ENCODE measurements at places on chromosomes 1 and 21.

DNA sequence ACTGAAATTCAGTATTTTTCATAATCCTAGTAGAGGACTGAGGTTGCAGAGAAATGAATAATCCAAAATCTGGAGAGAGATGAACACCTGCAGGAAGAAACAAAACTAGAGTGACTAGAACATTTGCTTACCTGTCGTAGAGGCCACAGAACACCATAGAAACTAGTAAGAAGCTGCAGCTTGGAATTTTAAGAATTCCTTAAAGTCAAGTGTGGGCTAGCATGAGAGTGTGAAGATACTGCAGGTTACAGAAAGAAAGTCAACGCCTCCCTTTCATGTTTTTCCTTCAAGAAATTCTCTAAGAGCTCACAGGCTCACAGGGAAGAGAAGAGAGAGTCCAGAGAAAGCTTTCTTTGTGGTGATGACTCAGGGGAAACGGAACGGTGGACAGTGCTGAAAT lies 633.7 kb downstream of the LRRIQ3 start:
- no peak for DNase-seq

DNA sequence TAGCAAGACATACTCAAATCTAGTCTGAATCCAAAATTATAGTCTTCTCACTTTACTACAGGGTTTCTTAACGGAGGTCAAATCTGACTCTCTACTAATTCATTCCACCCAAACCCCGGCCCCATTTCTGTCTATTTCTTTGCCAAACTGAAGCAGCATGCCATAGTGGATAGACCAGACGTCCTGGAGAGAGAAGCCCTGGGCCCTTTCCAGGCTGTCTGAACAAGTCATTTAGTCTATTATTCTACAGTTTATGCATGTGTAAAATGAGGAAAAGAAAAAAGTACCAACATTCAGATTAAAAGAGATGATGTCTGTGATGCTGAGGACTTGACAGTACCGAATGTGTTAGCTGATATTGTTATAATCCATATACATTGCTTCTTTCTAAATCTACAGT lies 95.0 kb downstream of the GDAP2 start:
- DNase-seq, result no peak

- no peak for DNase-seq
Measured at GRCh38 chr1:63316984-63317816, 5.2 kb upstream of the FOXD3 start.

DNA sequence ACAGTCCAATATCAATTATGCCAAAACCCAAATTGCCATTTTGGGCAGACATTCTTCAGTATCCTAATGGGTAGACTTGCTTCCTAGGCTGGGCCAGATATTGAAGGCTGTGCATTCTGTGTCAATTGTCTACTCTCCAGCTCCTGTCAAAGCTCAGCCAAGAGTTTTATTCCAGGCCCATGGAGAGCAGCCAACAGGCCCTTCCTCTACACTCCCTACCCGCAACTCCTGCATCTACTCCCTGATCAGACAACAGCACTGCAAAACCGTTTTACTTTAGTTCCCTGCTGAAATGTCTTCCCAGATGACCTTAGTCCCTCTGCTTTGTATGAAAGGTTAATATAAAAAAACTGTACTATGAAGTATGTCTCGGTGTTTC lies 6.6 kb upstream of the ADORA3 start:
- DNase-seq, result no peak

DNA sequence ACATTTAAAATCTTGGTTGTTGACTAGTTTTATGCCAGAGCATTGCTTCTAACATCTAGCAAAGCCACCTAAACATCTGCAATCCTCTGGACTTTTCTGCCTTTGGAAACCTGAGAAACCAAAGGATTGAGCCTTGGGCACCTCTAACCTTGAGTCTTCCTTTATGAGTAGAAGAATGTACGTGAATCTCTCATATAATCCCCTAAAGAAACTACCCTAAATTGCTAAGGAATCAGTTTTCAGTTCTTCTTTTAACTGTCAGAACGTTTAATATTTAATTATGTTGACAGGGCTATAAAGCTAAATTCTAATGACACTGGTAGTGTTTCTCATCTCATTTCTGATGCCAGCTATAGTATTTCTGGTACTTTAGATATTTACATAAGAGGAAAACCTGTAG lies 997.3 kb downstream of the AMY1C start:
- DNase-seq, result no peak

GRCh38 chr1:170803711-170804110 lies 131.6 kb upstream of the MROH9 start:
- no peak for DNase-seq

DNA sequence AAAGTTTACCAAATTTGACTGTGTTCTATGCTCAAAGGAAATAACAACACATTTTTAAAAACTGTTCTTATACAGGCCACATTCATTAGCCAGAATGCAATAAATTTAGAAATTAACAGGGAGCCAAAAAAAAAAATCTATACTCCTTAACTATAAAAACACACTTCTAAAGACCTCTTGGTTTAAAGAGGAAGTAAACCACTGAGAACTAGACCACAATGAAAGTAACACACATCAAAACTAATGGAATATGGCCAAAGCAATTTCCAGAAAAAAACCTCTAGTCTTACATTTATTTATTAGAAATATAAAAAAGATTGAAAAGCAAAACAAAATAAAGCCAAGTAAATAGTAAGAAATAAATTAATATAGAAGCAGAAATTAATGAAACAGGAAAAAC lies 48.9 kb upstream of the GADD45A start:
- no peak for DNase-seq

DNA sequence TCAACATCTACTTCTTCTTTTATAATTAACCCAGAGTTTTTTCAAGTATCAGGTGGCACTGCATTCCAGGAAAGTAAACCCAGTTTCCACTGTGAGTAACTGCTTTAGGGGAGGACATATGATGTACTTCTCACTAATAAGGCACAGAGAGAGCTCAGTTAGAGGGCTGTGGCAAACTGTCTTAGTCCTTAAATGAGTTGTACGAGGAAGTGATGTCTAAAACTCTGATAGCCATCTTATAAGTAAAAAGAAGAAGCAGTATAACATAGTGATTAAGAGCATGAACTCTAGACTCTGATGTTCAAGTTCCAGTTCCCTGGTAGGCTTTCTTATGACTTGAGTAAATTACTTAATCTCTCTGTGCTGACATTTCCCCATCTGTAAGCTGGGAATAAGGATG lies 58.7 kb upstream of the PTGS2 start:
- no peak for DNase-seq

DNA sequence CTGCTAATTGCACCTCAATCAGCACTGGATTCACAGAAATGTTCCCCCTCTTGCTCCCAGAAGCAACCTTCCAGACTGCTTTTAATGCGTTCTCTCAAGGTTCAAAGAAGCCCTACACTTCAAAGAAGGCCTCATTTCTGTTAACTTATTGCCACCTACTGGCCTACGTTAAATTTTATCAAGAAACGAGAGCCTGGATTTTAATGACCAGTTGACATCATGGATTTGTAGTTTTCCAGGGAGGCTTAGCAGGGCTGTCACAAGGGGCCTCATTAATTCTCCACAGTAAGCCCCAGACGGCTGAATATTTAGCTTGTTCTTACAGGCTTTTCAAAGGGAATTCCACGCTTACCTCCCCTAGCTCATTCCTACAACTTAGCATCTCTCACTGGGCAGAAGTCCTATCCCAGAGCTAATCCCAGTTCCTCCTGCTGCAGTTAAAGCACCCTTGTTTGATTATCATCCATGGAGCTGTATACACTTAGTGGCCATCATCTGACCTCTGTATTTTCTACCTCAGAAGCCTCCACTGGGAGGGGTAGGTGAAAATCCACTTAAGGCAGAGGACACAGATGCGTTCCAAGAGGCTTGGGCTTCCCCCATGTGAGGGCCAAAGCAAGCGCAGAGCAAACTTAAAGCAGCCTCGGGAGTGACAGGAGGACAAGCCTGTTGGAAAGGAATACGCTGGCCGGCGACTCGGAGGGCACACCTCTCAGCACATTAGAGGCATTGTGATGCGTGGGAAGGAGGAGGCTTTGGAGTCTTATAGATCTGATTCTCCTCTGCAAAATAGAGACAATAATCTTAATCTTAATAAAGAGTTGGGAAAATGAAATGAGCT lies 32.2 kb upstream of the CYP4X1 start:
- no peak for DNase-seq

- no peak for DNase-seq
Measured at GRCh38 chr1:19804831-19805251, 5.1 kb upstream of the TMCO4 start.

GRCh38 chr1:32900956-32901822 lies at the start of gene TMEM54:
Gene TMEM54, minus strand, starts transcription at chr1:32901389. Its CDS starts 151 bp downstream, at chr1:32901238.
- DNase-seq, result peak; percentile 69

DNA sequence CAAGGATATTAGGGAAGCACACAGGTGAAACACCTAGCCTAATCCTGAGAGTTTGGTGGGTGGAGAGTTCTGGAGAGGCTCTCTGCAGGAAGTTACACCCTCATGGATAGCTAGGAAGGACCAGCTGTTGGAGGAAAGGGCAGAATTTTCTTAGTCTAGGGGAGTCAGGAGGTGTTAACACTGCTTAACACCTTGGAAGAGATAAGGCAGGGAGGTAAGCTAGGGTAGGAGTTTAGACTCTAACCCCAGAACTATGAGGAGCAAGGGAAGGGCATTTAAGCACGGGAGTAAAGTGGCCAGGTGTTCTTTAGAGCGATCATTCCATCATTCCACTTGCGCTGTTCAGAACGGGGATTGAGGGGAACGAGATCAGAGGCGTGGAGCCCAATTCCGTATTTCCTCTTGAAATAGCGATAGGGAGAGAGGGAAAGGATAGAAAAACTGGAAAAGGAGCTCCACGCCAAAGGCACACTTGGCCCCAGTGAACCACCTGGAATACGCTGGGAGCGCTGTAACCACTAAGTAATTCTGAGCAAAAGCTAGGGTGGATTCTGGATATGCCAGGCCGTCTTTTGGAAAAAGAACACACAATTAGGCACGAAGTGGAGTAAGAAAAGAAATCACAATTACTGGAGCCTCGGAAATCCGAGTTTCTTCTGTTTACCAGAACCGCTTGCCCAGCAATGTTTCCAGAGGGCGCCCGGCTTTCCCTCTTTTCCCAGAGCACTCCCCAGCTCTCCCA lies 1.5 kb upstream of the GPR137B start:
- DNase-seq, result no peak

DNA sequence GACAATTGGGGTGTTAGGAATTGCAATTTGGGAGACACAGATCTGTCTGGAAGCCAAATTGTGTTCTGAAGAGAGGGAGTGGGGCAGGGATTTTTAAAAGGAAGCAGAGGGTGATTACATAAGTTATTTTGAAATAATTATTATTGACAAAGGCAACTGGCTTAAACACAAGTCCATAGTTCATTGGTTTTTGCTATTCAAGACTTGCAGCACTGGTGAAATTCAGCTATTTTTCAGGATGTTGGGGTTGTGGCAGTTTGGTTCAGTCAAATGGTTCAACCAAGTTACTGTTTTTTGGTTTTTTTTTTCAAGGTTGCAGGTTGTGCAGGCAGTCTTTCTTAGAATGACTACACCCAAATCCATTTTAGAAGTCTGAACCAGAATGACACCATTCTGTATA lies 300.0 kb upstream of the DEPDC1 start:
- no peak for DNase-seq

DNA sequence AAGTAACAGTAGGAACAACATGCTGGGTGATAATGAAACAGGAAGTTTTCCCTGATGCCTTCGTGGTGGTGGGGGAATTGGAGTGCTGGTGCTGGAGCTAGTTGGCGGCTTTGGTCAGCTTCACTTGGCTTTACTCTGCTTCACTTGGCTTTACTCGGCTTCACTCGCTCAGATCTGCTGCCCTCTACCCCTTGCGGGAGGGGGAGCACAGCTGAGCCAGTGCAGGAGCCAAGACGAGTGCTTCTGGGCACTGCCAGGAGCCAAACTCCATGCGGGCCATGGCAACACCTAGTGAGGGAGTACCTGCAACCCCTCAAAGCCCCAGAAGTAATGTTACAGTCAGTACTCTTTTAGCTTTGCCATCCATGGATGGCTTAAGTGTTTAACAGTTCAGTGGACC lies 10.6 kb upstream of the PRKACB start:
- no peak for DNase-seq

GRCh38 chr21:35027563-35028450 lies 21.3 kb downstream of the RUNX1 start:
- DNase-seq, result no peak

- DNase-seq, result no peak
Measured at GRCh38 chr1:19274636-19275035, 13.9 kb downstream of the AKR7A3 start.

DNA sequence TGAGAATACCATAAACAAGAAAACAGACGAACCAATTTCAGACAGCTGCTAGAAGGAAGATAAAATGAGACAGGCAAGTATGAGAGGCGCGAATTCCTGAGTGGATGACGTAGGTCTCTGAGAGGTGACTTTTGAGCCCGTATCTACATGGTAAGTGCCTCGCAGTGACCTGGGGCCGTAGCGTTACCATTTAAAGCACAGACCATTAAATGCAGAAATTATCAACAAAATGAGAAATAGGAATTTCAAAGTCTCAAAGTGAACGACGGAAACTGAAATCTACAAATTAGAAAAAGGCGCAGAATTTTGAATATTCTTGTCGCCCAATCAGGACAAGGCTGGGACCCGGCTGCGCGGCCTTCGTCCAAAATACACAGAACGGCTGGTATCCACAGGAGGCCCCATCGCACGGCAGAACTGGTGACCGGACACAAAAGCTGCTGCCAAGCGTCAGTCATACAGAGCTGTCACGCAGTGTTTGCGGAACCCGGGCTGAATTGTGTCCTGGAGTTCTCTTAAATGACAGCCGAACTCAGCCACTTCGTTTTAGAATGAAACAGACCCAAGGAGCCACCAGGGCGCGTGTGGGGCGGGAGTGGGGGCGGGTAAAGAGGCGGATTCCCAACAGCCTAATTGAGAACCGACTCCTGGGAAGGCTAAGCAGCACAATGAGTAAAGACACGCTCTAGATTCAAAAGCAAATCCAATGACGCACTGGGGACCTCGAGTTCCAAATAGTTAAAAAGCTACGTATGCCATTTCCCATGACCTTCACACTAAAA lies 13.8 kb upstream of the BOLA1 start:
- peak; percentile 15 for DNase-seq

GRCh38 chr1:33137800-33138199 lies 44.0 kb downstream of the TRIM62 start:
- DNase-seq, result no peak

- DNase-seq, result no peak
Measured at GRCh38 chr1:119554183-119554582, 47.2 kb downstream of the HSD3B1 start.
